ENCODE measurements at places on chromosomes 6 and 20.

DNA sequence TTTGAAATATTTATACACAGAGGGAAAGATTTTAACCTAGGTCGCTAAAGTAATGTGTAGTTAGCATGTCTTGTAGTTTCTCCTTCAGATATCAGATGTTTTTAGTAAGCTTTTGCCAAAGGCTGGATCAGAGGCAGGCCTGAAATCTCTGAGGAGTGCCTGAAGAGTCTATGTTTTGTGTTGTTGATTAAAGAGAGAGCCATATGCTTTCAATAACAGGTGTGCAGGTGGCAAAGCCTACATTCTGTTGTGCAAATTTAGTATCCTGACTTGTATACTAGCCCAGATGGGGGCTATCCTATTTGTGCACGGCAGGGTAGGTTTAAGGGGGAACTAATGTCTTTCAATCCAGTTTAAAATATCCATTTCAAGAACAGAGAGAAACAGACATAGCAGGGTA, 167.1 kb upstream of the ATXN1 start:
- DNase-seq = no peak

- no peak for DNase-seq
These were observed 16.5 kb downstream of the TNFAIP3 start for GRCh38 chr6:137883400-137884148.

DNA sequence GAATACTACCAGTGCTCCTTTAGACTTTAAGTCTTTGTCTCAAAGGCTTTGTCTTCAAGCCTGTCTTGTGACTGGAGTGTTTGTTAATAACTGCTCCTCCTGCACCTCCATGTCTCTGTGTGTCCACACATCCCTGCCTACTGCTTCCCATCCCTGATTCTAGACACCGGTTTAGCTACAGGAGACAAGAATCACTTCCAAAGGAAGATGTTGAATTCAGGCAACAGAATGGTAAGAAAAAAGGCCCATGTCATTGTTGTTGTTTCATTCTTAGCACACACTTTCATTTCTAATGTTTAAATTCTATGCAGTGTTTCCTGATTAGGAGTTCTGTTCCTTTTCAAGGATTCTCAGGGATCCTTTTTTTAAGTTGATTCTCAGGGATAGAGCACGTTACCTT, 293.6 kb upstream of the STXBP5 start:
- no peak for DNase-seq

DNA sequence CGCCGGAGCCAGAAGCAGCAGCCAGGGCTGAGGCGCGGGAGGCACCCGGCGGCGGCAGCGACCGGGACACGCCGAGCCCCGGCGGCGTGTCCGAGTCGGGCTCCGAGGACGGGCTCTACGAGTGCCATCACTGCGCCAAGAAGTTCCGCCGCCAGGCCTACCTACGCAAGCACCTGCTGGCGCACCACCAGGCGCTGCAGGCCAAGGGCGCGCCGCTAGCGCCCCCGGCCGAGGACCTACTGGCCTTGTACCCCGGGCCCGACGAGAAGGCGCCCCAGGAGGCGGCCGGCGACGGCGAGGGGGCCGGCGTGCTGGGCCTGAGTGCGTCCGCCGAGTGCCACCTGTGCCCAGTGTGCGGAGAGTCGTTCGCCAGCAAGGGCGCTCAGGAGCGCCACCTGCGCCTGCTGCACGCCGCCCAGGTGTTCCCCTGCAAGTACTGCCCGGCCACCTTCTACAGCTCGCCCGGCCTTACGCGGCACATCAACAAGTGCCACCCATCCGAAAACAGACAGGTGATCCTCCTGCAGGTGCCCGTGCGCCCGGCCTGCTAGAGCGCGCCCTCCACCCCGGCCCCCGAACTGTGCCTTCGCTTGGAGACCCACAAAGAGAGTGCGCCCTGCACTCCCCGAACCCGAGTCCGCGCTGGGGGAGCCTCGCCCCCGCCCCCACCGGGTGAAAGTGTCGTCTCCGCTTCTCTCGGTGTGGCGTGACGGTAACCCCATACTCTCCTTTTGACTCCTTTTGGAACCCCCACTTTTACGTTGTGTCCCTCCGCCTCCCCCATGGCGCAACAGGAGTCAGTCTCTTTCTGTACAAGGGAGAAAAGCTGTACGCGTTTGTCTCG, 1.6 kb downstream of the INSM1 start:
- DNase-seq = no peak

GRCh38 chr6:130034378-130035146, 16.2 kb downstream of the L3MBTL3 start:
- DNase-seq = no peak

DNA sequence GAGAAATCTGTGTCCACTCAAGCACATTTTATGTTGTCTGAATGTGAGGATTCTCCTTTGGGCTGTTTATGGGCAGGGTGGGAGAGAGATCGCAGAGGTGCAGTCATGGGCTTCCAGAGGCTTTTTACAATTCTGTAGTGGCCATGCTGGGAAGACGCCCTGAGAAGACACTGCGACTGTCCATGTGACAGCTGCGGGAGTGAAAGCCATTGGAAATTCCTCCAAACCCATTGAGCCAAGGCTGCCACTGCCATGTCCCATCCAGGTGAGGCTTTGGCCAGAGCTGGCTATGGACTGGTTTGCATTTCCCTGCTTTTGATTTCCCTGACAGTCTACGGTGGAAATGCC, 216.9 kb upstream of the ECI2 start:
- no peak for DNase-seq

GRCh38 chr6:133099573-133099972, 141.6 kb upstream of the EYA4 start:
- no peak for DNase-seq

GRCh38 chr20:37987602-37988290, 45.5 kb downstream of the TTI1 start:
- DNase-seq = no peak

DNA sequence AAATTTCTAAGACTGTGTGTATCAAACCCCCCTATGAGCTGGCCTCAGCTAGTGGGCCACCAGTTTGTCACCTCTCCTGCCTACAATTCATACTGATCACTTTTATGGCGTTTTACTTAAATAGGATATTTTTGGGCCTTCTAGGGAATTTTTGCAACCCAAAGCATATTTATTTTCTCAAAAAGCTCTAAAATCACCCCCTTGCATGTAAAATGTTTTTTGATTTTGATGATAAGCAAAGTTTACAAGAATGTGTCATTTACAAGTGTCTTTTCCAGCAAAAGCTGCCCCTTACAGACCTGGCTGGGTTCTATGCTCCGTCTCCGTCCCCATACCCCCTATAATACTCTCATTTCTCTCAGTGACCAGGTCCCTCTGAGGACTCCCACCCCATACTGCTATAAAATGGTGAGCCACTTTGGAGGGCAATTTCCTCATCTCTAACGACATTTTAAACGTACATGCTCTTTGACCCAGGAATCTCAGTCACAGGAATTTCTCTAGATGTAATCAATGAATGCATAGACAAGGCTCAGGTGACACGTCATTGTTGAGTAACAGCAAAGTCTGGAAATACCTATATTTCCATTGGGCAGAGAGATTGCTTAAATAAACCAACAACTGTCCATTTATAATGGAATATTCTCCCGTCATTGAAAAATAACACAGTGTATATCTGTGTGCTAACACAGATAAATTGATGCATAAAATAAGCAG, 13.9 kb upstream of the OCSTAMP start:
- DNase-seq = no peak

- DNase-seq = no peak
These were observed 146.2 kb upstream of the ECI2 start for GRCh38 chr6:4281341-4282293.

DNA sequence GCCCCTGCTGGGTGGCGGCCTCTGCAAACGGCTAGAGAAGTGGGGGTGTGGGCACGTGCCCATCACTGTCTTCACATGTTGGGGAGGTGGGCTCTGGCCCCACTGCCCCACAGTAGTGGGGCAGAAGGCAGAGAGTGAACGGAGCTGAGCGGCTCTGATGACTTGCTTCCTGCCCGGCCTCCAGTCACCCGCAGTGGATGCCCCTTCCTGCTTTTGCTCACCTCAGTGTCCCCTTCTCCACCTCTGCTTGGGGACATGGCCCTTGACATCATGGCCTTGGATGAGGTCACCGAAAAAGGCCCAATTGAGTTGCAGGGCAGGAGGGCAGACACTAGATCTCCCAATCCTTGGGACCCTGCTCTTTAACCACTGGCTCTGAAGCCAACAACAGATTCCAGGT, 40.1 kb downstream of the KCNK5 start:
- no peak for DNase-seq

- no peak for DNase-seq
These were observed 33.0 kb upstream of the HFE start for GRCh38 chr6:26053992-26054780.

- DNase-seq = no peak
These were observed 29.2 kb downstream of the TGM2 start for GRCh38 chr20:38135651-38136420.

DNA sequence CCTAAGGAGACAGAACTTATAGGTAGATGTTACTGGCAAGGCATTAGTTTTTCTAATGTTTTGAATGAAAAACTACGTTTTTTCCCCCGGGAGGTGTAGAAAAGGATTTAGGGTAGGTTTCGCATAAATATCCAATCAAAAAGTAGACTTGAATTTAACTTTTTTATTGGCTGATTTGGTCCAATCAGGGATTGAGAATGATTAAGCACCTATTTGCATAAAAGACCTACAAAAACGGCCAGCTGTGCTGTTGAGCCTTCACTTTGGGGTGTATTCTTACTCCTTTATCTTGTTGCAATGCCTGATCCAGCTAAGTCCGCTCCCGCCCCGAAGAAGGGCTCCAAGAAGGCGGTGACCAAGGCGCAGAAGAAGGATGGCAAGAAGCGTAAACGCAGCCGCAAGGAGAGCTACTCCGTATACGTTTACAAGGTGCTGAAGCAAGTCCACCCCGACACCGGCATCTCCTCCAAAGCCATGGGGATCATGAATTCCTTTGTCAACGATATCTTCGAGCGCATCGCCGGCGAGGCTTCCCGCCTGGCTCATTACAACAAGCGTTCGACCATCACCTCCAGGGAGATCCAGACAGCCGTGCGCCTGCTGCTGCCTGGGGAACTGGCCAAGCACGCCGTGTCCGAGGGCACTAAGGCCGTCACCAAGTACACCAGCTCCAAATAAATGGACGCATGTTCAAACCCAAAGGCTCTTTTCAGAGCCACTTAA, 113.5 kb upstream of the BTN3A2 start:
- no peak for DNase-seq

GRCh38 chr20:25058847-25059810, 1.2 kb upstream of the ACSS1 start:
- DNase-seq = no peak

- DNase-seq = no peak
These were observed 135.7 kb downstream of the EYA2 start for GRCh38 chr20:47030271-47030810.

GRCh38 chr6:84042603-84043002, 9.0 kb downstream of the MRAP2 start:
- no peak for DNase-seq

GRCh38 chr6:117448011-117448410, 22.3 kb upstream of the ROS1 start:
- DNase-seq = no peak

GRCh38 chr6:20810727-20811108, 276.5 kb downstream of the CDKAL1 start:
- DNase-seq = no peak

DNA sequence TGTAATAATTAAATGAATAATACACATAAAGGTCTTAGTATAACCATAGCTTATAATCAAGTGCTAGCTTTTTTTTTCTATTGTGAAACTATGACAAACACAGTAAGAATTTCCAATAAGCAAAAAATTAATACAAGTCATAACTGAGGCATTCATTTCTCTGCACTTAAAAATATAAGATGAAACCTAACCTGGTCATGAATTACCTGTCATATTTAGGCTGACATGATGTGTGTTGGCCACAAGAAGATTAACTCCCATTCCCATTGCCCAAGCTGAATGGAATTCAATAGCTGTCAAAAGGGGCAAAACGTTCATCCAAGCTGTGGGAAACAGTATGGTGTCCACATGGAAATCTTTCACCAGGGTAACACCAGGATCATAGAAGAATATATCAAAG, 5.4 kb downstream of the VNN2 start:
- DNase-seq = no peak

GRCh38 chr6:157213907-157214565, 109.3 kb downstream of the TMEM242 start:
- DNase-seq = no peak

DNA sequence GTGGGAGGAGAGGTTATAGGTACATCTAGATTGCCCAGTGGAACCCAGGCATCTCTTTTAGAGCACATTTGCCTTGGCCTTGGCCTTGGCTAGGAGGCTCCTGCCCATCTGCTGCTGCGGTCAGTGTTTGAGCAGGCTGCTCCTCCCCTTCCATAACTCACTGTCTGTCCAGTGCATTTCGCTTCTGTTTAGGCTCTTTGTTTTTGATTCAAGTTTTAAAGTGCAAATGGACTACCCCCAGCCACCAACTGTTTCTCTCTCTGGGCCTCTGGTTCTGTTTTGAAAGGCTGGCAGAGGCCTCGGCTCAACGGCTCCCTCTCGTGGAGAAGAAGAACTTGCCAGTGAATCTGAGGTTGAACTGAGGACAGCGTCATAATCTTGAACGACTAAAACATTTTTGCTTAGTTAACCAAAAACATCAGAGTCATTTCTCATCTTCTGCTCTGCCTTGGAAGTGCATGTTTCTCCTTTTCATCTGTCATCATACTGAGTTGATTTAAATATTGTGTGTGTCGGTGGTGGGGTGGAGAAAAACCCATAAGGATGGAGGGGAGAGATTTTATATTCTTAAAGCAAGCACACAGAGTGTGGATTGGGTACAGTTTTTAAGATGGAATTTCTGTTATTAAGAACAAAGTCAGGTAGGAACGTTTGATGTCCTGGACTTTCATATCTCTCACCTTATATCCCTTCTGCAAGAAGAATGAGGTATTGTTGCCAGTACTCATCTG, 171.4 kb downstream of the DTNBP1 start:
- peak; percentile 61 for DNase-seq

GRCh38 chr6:134389658-134390057, 71.7 kb upstream of the SGK1 start:
- no peak for DNase-seq

- no peak for DNase-seq
These were observed 12.8 kb upstream of the ZNF217 start for GRCh38 chr20:53606364-53606985.

DNA sequence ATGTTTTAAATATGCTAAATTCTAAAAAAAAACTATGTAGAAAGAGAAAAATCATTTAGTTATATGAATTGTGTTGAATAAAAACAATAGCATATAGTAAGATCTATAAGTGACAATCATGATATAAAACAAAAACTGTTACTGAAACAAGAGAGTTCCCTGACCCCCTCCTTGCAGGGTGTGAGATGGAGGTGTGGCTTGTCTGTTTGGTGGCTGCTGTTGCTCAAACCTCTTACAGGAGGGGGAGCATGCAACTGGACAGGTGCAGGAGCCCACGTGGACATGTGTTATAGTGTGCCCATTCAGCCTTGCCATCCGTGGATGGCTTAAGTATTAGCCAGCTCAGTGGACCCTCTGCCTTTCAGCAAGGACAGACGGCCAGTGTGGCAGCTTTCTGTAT, 206.7 kb downstream of the MOXD1 start:
- no peak for DNase-seq

- no peak for DNase-seq
These were observed 51.2 kb upstream of the RANBP9 start for GRCh38 chr6:13762611-13763441.
